ENCODE measurements at places on chromosomes 4 and X.

DNA sequence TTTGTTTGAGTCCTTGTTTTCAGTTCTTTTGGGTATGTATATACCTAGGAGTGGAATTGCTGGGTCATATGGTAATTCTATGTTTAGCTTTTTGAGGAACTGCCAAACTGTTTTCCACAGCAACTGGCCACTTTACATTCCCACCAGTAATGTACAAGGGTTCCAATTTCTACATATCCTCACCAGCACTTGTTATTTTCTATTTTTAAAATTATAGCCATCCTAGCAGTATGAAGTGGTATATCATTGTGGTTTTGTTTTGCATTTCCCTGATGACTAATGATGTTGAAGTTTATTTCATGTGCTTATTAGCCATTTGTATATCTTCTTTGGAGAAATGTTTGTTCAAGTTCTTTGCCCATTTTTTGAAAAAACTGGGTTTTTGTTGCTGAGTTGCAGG, 39.6 kb downstream of the TMEM164 start:
- no peak for DNase-seq

DNA sequence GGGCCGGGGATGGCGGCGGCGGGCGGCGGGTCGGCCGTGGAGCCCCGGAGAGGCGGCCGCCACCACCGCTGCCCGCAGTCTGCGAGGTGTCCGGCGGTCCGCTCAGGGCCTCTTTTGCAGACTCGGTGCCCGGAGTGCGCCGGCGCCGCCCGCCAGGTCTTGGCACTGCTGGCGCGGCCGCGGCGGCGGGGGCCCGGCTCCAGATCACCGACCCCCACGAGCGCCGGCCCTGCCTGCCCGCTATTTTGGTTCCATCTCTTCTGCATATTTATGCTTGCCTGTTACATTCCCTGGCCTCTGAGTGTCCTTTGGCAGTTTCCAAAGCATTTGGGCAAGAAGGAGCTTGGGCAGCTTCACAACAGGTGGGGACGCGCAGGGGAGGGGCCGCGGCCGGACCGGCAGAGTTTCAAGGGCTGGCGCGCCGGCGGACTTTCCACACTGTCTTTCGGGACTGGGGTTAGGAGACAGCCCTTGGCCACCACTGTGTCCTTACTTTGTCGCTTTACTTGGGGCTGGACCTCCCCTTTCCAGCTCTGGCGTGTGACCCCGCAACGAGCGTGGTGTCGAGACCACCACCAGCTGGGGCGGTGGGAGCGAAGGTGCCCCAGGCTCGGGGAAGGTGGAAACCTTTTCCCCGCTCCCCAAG, 668 bp upstream of the TAPT1 start:
- peak; percentile 64 for DNase-seq

GRCh38 chr4:71113294-71113693, 119.8 kb downstream of the DCK start:
- DNase-seq, result no peak

GRCh38 chrX:13535376-13536165, 33.8 kb upstream of the EGFL6 start:
- DNase-seq, result no peak

DNA sequence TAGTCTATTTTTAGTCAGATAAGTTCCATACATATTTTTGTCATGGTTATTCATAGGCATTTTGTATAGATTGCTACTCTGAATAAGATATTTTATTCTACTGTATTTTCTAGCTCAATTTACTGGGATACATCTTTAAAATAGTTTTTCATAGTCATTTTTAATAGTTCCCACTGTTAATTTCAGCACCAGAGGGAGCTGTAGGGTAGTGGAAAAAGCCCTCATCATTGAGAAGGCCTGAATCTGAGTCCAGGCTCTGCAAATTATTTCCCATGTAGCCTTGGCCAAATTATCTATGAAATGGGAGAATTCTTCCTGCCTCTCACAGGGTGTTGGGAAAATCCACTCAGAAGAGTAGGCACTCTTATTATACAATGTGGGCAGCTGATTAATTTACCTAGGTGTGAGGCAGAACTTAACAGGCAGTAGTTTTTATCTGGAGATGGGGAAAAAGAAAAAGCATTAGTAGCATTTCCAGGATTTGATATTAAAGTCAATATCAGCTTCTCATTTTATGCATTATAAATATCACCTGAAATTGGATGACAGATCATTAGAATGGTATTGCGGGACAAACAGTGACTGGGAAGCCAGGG, 102.9 kb upstream of the PAQR3 start:
- DNase-seq, result peak; percentile 22

GRCh38 chr4:14596904-14597303, 405.4 kb upstream of the CPEB2 start:
- no peak for DNase-seq

- DNase-seq, result no peak
These were observed 599.8 kb downstream of the GALNTL6 start for GRCh38 chr4:172412851-172413580.

DNA sequence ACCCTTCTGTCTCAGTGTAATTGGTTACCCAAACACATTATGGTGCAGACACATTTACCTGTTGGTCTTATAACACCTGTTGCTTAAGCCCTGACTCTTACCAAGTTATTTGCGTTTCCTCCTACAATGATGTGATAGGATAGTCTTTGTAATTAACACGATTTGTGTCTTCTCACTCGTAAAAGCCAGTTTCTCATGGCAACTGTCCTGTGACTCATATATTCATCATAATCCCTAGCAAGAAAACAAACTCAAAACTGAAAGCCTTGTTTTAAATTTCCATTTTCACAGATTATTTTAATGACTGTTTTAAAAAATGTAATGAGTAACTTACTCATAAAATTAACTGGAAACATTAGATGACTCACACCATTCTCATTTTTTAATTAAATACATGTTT, 495.2 kb downstream of the NLGN4X start:
- DNase-seq, result no peak

- peak; percentile 55 for DNase-seq
These were observed 16.4 kb downstream of the BANK1 start for GRCh38 chr4:101806914-101807313.

DNA sequence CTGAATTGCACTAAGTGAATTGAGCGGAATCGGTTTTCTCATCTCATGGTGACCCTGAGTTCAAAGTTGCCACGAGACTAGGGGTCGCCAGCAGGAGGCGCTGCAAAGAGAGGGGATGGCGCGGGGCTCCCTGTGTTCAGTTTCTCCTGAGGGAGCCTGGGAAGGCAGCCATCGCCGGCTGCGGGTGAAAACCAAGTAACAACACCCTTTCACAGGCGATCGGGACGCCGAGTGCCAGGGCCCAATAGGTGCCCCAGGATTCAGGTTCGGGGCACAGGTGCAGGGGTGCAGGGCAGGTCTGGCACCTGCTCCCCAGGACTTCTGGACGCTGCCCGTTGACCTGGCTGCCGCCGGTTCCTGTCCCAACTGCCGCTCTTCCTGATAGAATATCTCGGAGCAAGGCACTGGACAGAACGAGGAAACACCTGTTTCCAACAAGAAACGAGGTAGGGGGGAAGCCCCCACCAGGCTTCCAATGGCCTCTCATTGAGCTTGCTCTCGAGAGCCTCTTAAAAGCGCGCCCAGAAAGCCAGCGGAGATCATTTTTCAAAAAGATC, 1.1 kb upstream of the FGF16 start:
- DNase-seq, result peak; percentile 33

GRCh38 chrX:120380699-120381098, 18.8 kb downstream of the ATP1B4 start:
- peak; percentile 13 for DNase-seq
